ENCODE measurements at places on chromosomes 3 and 15.

- no peak for DNase-seq
These were observed 46.6 kb upstream of the ARPP21 start for GRCh38 chr3:35592589-35593295.

DNA sequence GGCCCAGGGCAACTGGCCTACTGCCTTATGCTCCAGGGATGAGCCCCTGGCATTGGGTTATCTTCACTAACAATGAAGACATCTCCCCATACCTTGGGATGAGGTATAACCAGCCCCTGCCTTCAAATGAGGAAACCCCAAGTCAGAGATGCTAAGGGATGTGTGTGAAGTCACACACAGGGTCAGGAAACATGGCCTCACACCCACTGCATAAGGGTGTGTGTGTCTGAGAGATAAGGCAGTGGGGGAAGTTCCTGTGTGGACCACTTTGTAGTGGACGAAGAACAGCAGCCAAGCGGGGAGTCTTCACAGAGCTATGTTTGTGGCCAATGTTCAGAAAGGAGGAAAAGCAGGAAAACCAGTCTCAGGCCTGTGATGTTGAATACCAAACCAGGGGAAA lies 10.5 kb downstream of the ELP6 start:
- DNase-seq = no peak

DNA sequence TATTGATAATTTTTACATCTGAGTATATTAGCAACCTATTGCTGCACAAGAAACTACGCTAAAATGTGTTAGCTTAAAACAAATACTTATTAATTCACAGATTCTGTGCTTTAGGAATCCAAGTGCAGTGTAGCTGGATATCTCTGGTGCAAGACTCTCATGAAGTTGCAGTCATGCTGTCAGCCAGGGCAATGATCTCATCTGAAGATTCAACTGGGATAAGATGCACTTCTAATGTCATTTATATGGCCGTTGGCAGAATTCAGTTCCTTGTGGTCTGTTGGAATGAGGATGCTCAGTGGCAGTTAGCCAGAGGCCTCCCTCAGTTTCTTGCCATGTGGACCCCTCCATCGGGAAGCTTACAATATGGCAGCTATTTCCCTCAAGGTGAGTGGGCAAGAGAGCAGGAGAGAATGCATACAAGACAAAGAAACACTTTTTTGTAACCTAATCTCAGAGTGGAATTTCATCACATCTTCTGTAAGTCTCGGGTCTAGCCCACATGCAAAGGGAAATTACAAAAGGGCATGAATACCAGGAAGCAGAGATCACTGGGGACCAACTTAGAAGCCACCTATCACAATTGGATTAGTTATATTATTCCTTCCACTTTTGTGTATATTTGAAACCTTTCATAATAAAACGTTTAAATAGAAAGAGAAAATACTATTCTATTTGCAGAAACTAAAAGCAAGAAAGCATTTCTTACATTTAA lies 61.6 kb downstream of the DPH6 start:
- DNase-seq = no peak

DNA sequence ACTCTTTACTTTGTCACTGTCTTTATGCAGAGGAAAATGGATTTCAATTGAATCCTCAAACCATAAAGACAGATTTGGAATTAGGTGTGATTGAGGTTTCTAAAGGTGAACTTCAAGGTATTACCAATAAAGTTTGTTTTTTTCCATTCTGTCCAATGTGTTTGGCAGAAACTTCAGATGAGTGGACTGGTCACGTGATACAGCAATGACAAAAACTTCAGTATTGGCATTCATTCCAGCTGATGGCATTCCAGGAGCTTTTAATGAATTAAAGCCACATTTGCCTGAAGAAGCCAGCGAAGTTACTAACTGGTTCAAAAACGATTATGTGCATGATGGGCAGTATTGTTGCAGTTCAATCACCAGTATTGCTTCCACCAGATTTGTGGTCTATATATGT lies 4.5 kb upstream of the MASP1 start:
- no peak for DNase-seq

DNA sequence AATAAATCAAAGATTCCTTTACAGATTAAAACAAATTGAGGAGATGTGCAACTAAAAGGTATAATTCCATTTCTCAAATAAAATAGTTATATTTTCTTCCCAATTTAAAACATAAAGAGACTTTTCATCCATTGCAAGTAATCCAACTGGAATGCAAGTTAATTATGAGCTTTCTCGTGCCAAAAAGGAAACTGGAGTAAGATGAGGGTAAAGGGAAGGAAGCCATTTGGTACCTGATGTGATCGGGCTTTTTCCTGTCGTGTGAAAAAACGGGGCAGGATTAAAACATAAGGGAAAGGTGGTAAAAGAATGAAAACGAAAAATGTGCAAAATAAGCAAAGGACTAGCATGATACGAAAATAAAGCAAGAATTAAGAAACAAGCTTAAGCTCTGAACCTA lies 41.8 kb upstream of the XXYLT1 start:
- no peak for DNase-seq

DNA sequence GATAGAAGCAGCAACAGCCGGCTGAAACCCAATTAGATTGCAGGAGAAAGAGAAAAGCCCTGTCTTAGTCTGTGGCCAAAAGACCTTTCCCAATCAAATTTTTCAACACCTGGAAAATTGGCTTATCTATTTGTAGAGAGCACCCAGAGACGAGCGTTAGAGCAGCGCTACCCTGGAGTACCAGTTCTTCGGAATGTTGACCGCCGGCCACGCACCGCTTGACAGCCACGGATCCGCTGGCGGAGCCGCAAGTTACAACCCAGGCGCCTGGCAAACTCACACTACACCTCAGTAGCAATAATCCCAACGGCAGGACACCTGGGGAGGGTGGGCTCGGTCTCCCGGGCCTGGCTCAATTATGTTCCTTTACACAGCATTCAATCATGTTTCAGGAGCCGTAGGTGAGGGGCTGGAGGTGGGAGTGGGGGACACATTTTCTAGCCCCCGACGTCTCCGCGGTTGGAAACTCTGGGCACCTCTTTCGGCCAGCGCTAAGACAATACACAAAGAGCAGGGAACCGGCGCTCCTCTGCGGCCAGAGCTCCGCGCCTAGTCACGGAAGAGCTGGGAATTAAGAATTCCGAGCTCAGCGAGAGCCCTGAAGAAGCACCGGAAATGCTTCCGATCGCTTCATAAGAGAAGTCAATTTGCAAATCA lies 1.2 kb downstream of the MB21D2 start:
- no peak for DNase-seq

DNA sequence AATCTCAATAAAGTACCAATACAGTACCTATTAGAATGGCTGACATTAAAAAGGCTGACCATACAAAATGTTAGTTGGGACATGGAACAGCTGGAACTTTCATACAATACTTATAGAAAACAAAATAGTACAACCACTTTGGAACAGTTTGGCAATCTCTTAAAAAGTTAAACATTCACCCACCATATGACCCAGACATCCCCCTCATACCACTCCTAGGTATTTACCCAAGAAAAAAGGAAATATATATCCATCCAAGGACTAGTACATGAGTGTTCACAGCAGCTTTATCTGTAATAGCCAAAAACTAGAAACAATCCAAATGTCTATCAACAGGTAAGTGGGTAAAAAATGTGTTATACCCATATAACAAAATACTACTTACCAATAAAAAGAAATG lies 25.2 kb upstream of the ARF4 start:
- no peak for DNase-seq

DNA sequence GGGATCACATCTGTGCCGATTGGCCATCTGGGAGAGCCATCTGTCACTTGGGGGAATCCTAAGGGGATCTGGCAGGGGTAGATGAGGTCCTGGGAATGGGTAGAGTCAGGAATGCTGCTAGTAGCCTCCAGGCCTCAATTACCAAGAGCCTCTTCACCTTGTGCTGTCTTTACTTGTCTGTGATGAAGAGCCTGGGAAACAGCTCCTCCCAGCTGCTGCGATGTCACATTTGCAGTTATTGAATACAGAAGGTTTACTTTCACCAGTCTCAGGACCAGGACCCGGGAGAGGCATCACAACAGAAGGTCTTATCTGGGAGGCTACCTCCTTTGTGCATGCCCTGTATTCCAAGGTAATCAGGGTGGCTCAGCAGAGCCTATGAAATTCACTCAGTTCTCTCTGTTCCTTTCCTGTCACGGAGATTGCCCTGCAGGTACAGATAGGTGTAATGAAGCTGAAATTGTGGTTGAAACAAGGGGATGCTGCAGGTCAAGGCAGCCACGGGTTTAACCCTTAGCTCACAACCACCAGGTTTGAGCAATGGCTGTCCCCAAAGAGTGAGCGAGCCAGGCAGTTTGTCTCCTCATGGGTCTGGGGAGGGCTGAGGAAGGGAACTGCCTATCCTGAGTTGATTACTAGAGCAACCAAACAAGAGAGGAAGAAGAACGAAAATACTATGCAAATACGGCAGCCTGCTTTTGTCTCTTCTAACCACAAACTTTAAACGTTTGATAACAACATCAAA lies 298.9 kb upstream of the RORA start:
- no peak for DNase-seq

- DNase-seq = no peak
These were observed 923.5 kb downstream of the ROBO1 start for GRCh38 chr3:78844307-78844706.

DNA sequence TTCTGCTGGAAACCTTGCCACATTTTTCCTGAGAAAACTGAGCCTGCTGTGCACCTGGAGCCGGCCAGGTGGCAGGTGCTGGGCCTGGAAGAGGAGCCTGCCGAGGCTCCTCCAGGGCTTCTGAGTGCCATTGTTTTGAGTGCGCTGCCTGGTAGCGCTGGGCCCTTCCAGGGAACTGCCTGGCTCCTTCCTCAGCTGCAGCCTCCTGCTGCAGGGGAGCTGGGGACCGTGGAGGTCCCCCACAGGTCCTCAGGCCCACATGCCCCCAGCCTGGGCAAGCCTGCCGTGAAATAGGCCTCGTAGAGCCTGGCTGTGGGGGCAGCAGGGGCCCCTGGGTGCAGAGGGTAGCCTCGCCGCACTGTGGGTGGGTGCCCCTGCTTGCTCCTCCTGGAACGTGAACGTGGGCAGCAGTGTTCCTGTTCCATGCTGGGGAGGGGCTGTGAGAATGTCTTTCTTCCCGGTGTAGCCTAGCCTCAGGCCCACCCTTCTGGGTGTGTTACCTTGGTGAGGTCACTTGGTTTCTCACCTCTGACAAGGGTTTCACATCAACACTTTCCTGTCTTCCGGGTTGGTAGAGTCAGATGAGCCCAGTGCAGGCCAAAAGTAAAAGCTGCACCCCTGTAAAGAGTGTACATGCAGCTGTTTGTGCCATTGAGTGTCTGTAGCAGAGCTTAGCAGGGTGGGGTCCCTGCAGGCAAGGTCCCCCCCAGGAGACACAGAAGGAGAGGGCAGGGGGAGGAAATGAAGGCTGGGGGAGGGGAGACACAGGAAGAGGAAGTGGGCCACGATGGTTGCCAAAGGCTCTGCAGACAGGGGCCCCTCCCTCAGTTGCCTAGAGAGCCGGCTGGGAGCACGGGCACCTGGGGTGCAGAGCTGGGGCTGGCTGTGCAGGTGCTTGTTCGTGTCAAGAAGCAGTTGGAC lies 34.5 kb downstream of the KLF13 start:
- DNase-seq = peak; percentile 96

DNA sequence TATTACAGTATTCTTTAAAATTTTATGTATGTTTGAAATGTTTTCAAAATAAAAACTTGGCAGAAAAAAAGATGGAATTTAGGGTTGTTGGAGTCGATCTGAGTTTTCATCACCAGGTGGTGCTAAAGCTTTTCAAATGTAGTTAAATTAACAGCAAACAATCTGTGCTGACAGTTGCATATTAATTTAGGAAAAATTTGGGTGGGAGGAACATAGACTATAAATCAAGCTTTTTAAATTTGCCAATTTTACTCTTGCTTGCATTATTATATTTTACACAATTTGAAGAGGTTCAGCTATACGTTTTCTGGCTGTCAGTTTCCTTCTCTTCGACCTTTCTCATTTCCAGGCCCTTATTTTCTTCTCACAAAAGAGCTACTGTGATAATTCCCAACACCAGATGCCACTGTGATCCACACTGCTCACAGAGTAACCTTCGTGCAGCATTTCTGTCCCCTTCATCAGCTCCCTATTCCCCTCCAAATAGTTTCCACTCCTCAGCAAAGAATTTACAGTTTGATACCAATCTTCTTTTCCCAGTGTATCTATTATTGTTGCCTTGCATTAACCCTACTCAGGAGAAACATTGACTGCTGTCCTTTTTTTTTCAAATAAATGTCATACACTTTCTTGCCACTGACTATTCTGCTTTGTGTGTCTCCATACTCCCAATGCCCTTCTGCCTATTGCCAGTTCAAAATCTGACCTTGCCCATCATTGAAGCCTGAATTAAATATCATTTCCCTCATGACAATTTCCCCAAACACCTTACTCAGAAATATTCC lies 53.4 kb upstream of the EIF5A2 start:
- no peak for DNase-seq

DNA sequence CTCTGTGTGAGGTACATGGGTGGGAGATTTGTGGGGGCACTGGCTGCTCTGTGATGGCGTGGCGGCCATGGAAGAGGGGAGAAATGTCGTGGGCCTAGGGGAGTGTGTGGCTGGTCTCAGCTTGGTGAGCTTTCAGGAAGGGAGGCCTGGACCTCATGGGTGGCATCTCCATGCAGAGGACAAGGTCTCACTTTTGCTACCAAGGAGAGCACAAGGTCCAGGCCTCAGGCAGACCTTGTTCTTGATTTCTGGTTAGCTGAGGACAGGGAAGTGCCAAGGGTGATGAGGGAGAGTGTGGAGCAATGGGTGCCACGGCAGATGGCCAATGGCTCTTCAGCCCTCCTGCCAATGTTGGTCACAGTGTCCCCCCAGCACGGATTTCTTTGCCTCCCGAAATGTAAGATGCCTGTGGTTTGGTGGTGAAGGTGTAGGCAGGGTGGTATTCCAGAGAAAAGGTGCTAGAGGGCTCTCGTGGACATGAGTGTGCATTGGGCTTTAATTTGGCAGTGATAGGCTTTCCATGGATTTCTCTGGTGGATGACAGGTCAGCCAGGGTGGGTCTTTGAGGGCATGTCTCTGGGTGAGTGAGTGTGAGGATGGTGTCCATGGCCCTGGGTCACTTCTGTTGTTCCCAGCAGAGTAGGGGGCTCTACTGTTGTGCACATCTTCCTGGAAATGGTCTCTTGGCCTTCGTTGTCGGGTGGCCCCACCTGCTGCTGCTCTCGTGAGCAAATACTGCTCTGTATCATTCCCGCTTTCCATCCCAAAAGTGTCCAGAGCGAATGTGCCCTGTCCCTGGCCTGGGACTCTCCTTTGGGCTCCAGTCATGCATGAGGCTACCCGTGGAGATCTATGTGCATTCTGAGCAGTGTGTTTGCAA lies 108.0 kb downstream of the SNRPN start:
- DNase-seq = no peak

DNA sequence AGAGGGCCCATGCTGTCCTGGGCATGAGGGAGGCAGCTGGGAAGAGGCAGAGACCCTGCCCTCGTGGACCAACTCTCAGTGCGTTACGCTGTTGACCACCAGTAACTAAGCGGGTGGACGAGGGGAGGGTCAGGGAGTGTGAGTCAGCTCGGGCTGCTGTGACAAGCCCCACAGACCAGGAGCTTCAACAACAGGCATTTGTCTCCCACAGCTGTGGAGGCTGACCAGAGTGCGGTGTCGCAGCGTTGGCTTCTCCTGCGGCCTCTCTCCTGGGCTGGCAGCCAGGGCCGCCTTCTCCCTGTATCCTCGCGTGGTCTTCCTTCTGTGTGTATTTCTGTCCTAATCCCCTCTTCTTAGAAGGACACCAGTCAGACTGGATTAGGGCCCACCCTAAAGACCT lies 13.0 kb downstream of the EFCC1 start:
- no peak for DNase-seq

- DNase-seq = no peak
These were observed 19.0 kb downstream of the ZIC4 start for GRCh38 chr3:147387291-147387884.

GRCh38 chr3:190699776-190700175 lies 162.7 kb downstream of the GMNC start:
- no peak for DNase-seq

GRCh38 chr3:52226229-52226817 lies 878 bp upstream of the TLR9 start:
- no peak for DNase-seq

Data from CD8-positive, alpha-beta T cell (primary cell).